ENCODE measurements at places on chromosomes 2 and 18. TPM values are rescaled to one million over a fixed set of nuclear protein-coding genes. Genes with fewer than 3 reads are reported as not detected.

GRCh38 chr18:59372975-59373374 is 13.9 kb upstream of the LMAN1 start:
- DNase-seq, result no peak
- no peaks in the 10 kb centered on the region for H3K4me1 ChIP-seq
- no peaks in the 10 kb centered on the region for H3K36me3 ChIP-seq
- no peak overlapping the region for H3K27ac ChIP-seq

The NT5DC4 gene
- not detected for total RNA-seq

DNA sequence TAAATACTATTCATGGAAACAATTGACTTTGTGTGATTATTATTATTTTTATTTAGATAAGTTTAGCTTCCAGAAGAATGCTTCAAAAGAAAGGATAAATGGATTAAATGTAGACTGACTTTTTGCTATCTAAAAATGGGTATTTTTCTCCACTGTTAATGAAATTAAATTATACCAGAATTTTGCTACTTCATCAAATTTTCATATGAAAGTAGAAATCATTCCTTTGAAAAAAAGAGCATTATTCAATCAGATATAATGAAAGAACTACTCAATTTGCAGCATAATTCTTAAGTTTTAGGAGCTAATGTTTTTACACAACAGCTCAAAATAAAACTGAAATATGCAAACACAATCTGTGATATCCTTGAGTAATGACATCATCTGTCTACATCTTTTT is 1424.6 kb downstream of the DPP10 start:
- no peaks in the 10 kb centered on the region for H3K4me1 ChIP-seq
- no peaks in the 10 kb centered on the region for H3K27me3 ChIP-seq
- no peaks in the 10 kb centered on the region for H3K36me3 ChIP-seq
- H3K27ac ChIP-seq, result no peak overlapping the region

GRCh38 chr2:161415987-161416707 is at the start of gene TBR1:
Gene TBR1, plus strand, starts transcription at chr2:161416297. Its CDS starts 114 bp downstream, at chr2:161416411.
- peak within 1 kb of the TSS; percentile 86 for H3K4me3 ChIP-seq
- no peak for DNase-seq
- peaks cover 68% of the 10 kb centered on the region for H3K27me3 ChIP-seq
- peak within 1 kb of the TSS; percentile 9 for H3K27ac ChIP-seq

The GREB1 gene
- 0.15 TPM for total RNA-seq

The AGXT gene
- not detected for total RNA-seq

The KCNG2 gene
- not detected for total RNA-seq

GRCh38 chr2:224196810-224197209 is 157.7 kb upstream of the SERPINE2 start:
- no peaks in the 10 kb centered on the region for H3K36me3 ChIP-seq
- H3K27me3 ChIP-seq, result peaks cover 10% of the 10 kb centered on the region
- no peak for DNase-seq
- no peak overlapping the region for H3K27ac ChIP-seq
- H3K4me3 ChIP-seq, result no peak overlapping the region

GRCh38 chr18:36215577-36215976 is 28.3 kb downstream of the MOCOS start:
- H3K27me3 ChIP-seq, result peaks cover 17% of the 10 kb centered on the region
- peak overlapping the region; percentile 37 for H3K27ac ChIP-seq
- H3K4me1 ChIP-seq, result no peaks in the 10 kb centered on the region
- no peak overlapping the region for H3K4me3 ChIP-seq
- no peaks in the 10 kb centered on the region for H3K36me3 ChIP-seq

- H3K4me3 ChIP-seq, result no peak overlapping the region
- H3K27me3 ChIP-seq, result peaks cover 55% of the 10 kb centered on the region
- H3K4me1 ChIP-seq, result no peaks in the 10 kb centered on the region
- no peaks in the 10 kb centered on the region for H3K36me3 ChIP-seq
- no peak overlapping the region for H3K27ac ChIP-seq
Observed at GRCh38 chr2:223618172-223619035, 16.2 kb upstream of the SCG2 start.

GRCh38 chr2:222823183-222823930 is 37.5 kb upstream of the ACSL3 start:
- H3K4me1 ChIP-seq, result no peaks in the 10 kb centered on the region
- DNase-seq, result no peak
- H3K27me3 ChIP-seq, result peaks cover 18% of the 10 kb centered on the region
- H3K27ac ChIP-seq, result no peak overlapping the region
- no peak overlapping the region for H3K4me3 ChIP-seq

Data from T-helper 17 cell (primary cell).